MM.1S (cell line): ENCODE measurements at places on chromosomes 11 and 22.

GRCh38 chr11:78282821-78283220, 94.1 kb downstream of the USP35 start:
- no peak overlapping the region for H3K4me3 ChIP-seq
- H3K27me3 ChIP-seq, result no peaks in the 10 kb centered on the region
- DNase-seq, result no peak
- H3K4me1 ChIP-seq, result no peaks in the 10 kb centered on the region
- no peaks in the 10 kb centered on the region for H3K36me3 ChIP-seq

- no peaks in the 10 kb centered on the region for H3K27me3 ChIP-seq
- H3K4me3 ChIP-seq, result 0 out of 2 replicates have a peak overlapping the region, but pooled peaks have one; percentile 76
Measured at GRCh38 chr11:85809863-85810262, 1.1 kb downstream of the SYTL2 start.

- no peaks in the 10 kb centered on the region for H3K27me3 ChIP-seq
- no peak for DNase-seq
- H3K4me1 ChIP-seq, result no peaks in the 10 kb centered on the region
- H3K36me3 ChIP-seq, result no peaks in the 10 kb centered on the region
- no peak overlapping the region for H3K4me3 ChIP-seq
Measured at GRCh38 chr11:102115557-102115956, 5.3 kb downstream of the YAP1 start.

DNA sequence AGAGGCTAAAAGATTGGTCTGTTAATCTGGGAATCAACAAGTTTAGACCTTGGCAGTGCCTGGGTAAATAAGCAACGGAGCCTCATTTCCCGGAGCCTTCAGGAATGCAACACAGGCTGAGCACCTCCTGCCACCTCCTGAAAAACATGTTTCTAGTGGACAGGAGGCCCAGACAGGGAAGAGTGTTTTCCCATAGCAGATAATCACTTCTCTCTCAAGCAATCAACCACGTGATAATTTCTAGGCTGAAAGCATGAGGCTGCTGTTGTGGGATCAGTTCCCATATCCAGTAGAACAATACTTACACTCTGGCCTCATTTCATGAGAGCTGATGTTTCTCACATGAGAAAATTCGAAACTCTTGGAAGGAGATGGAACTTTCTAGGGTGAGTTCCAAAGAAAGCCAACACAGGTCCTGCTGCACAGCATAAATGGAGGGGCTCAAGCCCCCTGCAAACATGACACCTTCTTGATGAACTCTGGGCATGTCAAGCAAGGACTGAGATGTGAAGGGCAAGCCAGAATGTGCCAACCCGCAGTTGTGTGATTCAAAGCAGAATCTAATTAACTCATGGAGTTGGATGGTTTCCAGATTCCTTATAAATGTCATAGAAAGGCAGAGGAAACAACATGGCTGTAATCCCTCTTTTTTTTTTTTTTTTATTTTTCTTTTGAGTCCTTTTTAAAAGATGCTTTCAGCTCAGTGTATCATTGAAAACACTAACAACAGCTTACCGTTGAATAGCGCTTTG, 228.5 kb upstream of the SESN3 start:
- peaks cover 6% of the 10 kb centered on the region; the same call in 1 of the 2 replicates for H3K4me1 ChIP-seq
- no peak for DNase-seq
- no peaks in the 10 kb centered on the region for H3K27me3 ChIP-seq
- no peak overlapping the region for H3K27ac ChIP-seq

DNA sequence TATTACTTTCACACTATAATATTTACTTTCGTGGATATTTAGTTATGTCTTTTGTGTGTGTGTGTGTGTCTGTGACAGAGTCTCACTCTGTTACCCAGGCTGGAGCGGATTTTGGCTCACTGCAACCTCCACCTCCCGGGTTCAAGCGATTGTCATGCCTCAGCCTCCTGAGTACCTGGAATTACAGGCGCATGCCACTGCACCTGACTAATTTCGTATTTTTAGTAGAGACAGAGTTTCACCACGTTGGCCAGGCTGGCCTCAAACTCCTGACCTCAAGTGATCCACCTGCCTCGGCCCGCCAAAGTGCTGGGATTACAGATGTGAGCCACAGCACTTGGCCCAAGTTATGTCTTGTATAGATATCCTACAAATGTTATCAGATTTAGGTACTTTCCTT, 9.9 kb downstream of the PISD start:
- 0 out of 2 replicates have a peak, but pooled peaks cover 3% of the 10 kb centered on the region for H3K36me3 ChIP-seq
- H3K4me1 ChIP-seq, result 0 out of 2 replicates have a peak, but pooled peaks cover 9% of the 10 kb centered on the region
- DNase-seq, result no peak
- no peak overlapping the region for H3K4me3 ChIP-seq
- H3K27me3 ChIP-seq, result no peaks in the 10 kb centered on the region
- H3K27ac ChIP-seq, result no peak overlapping the region

GRCh38 chr11:10443152-10443551, 11.9 kb upstream of the AMPD3 start:
- no peaks in the 10 kb centered on the region for H3K36me3 ChIP-seq
- H3K27ac ChIP-seq, result no peak overlapping the region

GRCh38 chr11:5129457-5129877, 8.7 kb downstream of the OR52A5 start:
- no peak overlapping the region for H3K27ac ChIP-seq
- H3K27me3 ChIP-seq, result no peaks in the 10 kb centered on the region
- no peak for DNase-seq
- H3K4me1 ChIP-seq, result no peaks in the 10 kb centered on the region

DNA sequence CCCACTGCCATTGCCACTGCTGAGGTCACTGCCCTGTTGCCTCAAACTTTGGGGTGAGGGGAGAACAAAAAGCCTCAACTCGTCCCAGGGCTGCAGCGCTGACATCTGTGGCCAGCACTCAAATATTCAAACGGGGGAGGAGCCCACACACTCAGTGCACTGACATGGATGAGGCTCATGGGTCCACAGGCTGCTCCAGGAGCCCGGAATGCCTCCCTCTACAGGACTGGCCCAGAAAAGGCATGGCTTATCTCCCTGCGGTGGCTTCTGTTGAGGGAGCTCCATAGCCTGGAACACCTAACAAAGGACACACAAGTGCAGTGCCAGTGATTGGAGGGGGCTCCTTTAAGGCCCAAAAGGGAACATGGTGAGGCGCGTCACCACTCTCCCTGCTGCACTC, 341.1 kb upstream of the LUZP2 start:
- no peaks in the 10 kb centered on the region for H3K36me3 ChIP-seq
- H3K4me1 ChIP-seq, result no peaks in the 10 kb centered on the region
- no peak overlapping the region for H3K27ac ChIP-seq
- H3K4me3 ChIP-seq, result no peak overlapping the region
- no peaks in the 10 kb centered on the region for H3K27me3 ChIP-seq

- DNase-seq, result no peak
- H3K27ac ChIP-seq, result no peak overlapping the region
- H3K27me3 ChIP-seq, result no peaks in the 10 kb centered on the region
- no peak overlapping the region for H3K4me3 ChIP-seq
- peaks cover 25% of the 10 kb centered on the region for H3K36me3 ChIP-seq
Measured at GRCh38 chr22:30348809-30349208, 7.9 kb downstream of the SF3A1 start.

- H3K4me3 ChIP-seq, result no peak overlapping the region
- peaks cover 81% of the 10 kb centered on the region for H3K27me3 ChIP-seq
- DNase-seq, result no peak
Measured at GRCh38 chr11:70049045-70049444, 29.1 kb upstream of the ANO1 start.

DNA sequence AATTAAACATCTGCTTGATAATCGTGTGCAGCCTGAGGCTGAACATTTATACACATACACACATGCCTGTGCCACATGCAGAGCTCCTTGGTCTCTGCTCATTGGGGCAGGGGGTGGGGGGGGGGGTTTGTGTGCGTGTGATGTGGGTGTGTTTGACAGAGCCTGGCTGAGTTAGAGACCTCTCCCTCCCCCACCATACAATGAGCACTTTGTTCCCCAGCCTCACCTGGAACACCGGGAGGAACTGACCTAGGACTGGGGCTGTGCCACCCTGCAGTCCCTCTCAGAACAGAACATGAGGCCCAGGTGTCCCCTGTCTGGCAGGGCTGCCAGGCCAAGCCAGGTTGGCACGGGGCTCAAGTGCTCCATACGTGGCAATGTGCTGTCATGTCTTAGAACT, 96.6 kb downstream of the TP53I11 start:
- no peak overlapping the region for H3K27ac ChIP-seq
- H3K4me3 ChIP-seq, result no peak overlapping the region
- H3K36me3 ChIP-seq, result no peaks in the 10 kb centered on the region
- no peaks in the 10 kb centered on the region for H3K27me3 ChIP-seq

GRCh38 chr11:10329935-10330334, 25.1 kb downstream of the ADM start:
- no peak overlapping the region for H3K4me3 ChIP-seq
- H3K27ac ChIP-seq, result no peak overlapping the region
- DNase-seq, result no peak
- no peaks in the 10 kb centered on the region for H3K4me1 ChIP-seq
- H3K36me3 ChIP-seq, result no peaks in the 10 kb centered on the region
- no peaks in the 10 kb centered on the region for H3K27me3 ChIP-seq

- H3K36me3 ChIP-seq, result no peaks in the 10 kb centered on the region; the same call in 1 of the 2 replicates
- peak overlapping the region; percentile 43; the same call in 1 of the 2 replicates for H3K27ac ChIP-seq
- DNase-seq, result peak; percentile 18
- H3K27me3 ChIP-seq, result no peaks in the 10 kb centered on the region
- H3K4me3 ChIP-seq, result peak overlapping the region; percentile 63
- H3K4me1 ChIP-seq, result peaks cover 15% of the 10 kb centered on the region
Measured at GRCh38 chr11:33701302-33702230, 940 bp upstream of the C11orf91 start.

GRCh38 chr11:46741600-46742484, 22.8 kb downstream of the F2 start:
- no peak for DNase-seq
- no peak overlapping the region for H3K27ac ChIP-seq
- no peak overlapping the region for H3K4me3 ChIP-seq
- H3K36me3 ChIP-seq, result peaks cover 8% of the 10 kb centered on the region; the same call in 1 of the 2 replicates
- H3K4me1 ChIP-seq, result no peaks in the 10 kb centered on the region

- H3K27me3 ChIP-seq, result no peaks in the 10 kb centered on the region
- peak; percentile 71 for DNase-seq
- 0 out of 2 replicates have a peak overlapping the region, but pooled peaks have one; percentile 4 for H3K4me3 ChIP-seq
- peaks cover 26% of the 10 kb centered on the region for H3K4me1 ChIP-seq
- H3K27ac ChIP-seq, result peak overlapping the region; percentile 95
- H3K36me3 ChIP-seq, result peaks cover 32% of the 10 kb centered on the region
Measured at GRCh38 chr11:34086554-34087283, 18.7 kb upstream of the NAT10 start.

- no peaks in the 10 kb centered on the region for H3K36me3 ChIP-seq
- no peaks in the 10 kb centered on the region for H3K4me1 ChIP-seq
- H3K4me3 ChIP-seq, result no peak overlapping the region
- no peak for DNase-seq
- no peak overlapping the region for H3K27ac ChIP-seq
- no peaks in the 10 kb centered on the region for H3K27me3 ChIP-seq
Measured at GRCh38 chr22:35957589-35957988, 71.0 kb downstream of the RBFOX2 start.

GRCh38 chr11:31805037-31805628, 6.0 kb downstream of the PAX6 start:
- no peak overlapping the region for H3K27ac ChIP-seq
- H3K27me3 ChIP-seq, result peaks cover 52% of the 10 kb centered on the region
- H3K36me3 ChIP-seq, result no peaks in the 10 kb centered on the region
- DNase-seq, result no peak
- no peaks in the 10 kb centered on the region for H3K4me1 ChIP-seq

GRCh38 chr22:24453853-24454252, 26.5 kb downstream of the ADORA2A start:
- H3K4me3 ChIP-seq, result no peak overlapping the region
- H3K27me3 ChIP-seq, result no peaks in the 10 kb centered on the region
- no peak for DNase-seq
- H3K4me1 ChIP-seq, result no peaks in the 10 kb centered on the region

DNA sequence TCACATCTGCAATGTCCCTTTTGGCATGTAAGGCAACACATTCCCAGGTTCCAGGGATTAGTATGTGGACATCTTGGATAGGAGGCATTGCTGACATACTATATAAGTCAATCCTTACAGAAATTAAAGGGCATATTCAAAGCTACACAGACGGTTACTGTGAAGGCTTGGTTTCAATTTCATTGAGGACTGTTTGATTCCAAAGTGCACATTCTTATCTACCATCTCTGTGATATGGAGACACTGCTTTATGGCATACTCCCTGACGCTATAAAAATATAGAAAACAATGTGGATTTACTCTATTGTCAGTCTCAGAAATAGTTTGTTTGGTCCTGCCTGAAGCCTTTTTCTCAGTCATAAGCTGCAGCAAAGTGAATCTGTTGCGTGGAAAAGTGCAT, 1486.7 kb downstream of the FAM181B start:
- DNase-seq, result no peak
- no peaks in the 10 kb centered on the region for H3K4me1 ChIP-seq
- no peak overlapping the region for H3K27ac ChIP-seq
- H3K27me3 ChIP-seq, result no peaks in the 10 kb centered on the region
- H3K4me3 ChIP-seq, result no peak overlapping the region

DNA sequence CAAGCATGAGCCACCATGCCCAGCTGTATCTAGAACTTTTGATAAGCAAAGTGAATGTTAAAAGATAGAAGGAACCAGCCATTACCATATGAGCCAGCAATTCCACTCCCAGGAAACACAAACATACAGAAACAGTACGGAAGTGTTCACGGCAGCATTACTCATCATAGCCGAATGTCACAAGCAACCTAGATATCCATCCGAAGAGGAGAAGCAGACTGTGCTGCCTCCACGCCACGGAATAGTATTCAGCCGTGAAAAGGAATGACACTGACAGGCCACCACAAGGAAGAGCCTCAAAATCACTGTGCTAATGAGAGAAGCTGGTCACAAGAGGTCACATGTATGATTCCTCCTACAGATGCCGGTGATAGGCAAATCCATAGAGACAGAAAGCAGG, 17.6 kb upstream of the MGAT3 start:
- H3K4me1 ChIP-seq, result peaks cover 28% of the 10 kb centered on the region
- no peak overlapping the region for H3K27ac ChIP-seq
- DNase-seq, result no peak
- no peak overlapping the region for H3K4me3 ChIP-seq
